Liver (tissue), 10 donors: ENCODE measurements at places on chromosomes 3 and 15. TPM values are rescaled to one million over a fixed set of nuclear protein-coding genes. Genes with fewer than 3 reads are reported as not detected.

DNA sequence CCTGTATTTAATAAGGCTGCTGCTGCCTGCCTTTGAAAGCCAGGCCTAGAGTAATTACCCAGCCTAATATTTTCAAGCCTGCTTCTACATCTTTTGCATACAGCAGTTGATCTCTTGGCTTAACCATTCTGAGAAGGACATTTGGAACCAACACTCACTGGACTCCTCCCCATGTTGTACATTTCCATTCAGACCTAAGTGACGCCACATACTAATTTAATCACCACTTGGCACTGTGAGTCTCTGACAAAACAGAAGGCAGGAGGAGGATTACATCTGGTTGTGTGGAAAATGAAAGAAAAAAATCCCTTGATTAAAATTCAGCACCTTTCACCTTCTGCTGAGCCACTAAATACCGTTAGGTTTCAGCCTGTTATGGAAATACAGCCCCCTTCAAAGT is 102.2 kb upstream of the ARRDC4 start:
- no peak for DNase-seq

DNA sequence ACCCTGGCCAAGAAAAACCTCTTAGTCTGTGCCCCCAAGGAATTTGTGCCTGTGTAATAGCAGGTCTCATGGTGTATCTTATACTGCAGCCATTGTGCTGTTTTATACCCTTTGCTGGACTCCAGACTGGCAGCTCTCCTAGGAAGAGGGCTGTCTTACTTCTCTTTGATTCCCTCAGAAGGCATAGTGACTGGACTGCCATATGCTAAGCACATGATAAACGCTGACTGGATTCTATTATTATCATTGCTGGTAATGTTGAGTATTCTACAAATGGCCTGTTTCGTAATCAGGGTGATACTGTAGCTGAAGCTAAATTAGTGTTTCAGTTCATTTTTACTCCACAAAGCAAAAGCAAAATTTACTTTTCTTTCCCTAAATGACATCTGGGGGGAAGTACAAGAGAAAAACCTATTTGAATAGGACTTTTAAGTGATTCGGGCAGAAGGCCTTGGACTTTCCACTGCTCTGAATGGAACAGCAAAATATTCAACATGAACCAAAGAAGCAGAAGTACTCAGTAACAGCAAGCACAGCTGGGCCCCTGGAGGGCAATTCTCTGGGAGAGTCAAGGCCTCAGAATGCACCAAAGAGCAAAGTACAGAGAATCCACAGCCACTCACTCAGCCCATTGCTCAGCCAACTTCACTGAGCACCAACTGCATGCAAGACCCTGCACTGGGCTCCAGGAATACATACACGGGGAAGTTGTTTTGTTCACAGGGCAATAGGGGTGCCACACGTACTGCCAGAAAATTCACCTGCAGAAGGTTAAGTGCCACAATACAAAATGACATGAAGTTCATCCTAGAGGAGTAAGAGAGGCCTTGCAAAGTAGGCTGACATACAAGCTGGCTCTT is 7.9 kb upstream of the BCL2A1 start:
- DNase-seq, result no peak

DNA sequence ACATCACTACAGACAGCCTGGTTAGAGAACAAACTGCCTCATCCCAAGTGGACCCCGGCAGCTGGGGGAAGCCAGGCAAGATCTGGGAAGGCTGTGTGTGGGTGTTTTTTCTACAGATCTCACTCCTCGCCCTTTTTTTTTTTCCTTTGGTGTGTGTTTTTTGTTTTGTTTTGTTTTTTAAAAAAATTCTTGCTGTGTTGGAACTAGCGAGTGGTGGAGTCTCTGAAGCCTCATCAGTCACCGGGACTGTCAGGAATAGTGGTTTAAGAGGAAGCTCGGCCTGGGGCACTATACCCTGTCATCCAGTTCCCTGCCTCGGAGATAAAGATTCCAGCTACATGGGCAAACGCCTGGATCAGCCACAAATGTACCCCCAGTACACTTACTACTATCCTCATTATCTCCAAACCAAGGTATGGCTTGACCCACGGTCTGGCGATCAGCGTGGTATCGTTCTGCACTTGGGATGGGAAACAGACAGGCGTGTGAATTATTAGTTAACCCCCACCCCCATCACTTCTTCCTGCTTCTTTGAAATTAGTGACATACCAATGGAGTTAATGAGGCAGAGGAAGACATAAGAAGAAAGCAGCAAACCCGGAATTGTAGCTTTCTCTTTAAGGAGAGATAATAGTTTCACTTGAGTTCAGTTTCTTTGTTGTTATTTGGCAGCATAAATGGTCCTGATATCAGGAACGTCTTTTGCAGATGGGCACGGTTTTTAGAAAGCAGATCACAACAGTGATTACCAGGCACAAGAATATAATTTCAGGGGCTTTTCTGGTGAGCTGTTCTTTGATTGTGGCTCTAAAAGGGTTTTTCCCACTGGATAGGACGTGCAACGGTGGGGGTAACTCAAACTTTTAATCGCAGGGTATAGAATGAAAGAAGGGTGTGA is 722 bp downstream of the RBMS3 start:
- no peak for DNase-seq

EDEM1 gene
- total RNA-seq, result 97.5 TPM

GRCh38 chr3:11385326-11385725 is 113.1 kb downstream of the ATG7 start:
- no peak for DNase-seq

DNA sequence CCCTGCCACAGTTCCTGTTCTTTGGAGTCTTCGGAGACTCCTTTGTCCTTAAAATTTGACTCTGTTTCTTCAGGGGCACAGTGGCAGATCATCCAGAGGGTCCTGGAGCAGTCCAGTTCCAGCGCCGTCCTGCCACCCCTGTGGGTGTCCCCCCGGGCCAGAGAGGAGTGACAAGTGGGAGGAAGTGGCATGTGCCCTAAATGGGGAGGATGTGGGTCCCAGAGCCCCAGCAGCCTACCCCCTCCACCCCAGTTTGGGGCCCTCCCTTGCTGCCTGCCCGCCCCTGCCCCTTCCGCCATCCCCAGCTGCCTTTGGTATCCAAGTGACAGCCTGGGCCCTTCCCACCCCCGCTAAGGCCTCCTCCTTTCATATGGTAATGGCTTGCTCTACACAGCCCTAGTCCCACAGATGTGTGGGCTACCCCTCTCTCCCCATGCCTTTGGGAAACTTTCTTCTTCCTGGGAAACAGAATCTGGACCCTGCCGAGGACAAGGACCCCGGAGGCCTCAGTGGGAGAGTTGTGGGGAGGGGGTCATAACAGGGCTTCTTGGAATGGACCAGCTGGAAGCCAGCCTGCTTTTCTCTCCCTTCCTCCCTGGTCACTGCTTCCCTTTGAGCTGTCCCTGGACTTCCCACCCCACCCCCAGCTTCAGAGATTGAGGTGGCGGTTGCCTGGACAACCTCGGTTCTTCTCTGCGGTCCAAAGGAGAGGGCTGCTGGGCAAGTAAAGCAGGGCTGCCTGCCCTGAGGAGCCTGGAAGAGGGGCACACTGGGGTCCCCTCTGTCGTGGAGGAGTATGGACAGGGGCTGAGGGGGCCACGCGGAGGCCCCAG is 43.2 kb downstream of the KLHL25 start:
- DNase-seq, result no peak

DNA sequence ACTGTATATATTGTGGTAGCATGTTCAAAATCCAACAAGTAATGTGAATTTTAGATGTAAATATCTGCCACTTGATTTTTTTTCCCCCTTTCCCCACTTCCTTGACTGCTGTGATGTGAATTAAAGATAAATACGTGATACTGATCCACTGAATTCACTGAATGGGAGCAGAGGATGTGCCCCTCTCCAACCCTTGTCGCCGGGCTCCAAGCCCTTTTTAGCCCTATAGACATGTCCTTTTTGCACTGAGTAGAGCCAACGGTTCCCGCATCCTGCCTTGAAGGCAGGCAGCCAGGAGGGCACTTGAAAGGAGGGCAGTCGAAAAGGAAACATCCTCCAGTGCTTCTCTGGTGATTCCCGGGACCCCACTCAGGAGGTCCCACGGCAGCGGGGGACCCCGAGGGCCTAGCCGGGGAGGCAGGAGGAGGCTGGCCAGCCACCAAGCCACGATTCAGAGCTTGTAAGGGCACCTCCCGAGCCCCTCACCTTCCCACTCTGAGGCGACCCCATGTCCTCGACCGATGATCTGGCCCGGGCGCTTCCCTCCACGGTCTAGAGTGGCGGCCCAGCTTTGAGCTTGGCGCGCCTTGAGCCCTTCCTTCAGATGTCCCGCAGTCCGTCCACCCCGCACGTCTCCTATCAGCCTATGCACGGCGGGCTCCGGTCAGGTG is 901 bp upstream of the MANF start:
- DNase-seq, result no peak

IL20RB gene
- 0.14 TPM for total RNA-seq

DNA sequence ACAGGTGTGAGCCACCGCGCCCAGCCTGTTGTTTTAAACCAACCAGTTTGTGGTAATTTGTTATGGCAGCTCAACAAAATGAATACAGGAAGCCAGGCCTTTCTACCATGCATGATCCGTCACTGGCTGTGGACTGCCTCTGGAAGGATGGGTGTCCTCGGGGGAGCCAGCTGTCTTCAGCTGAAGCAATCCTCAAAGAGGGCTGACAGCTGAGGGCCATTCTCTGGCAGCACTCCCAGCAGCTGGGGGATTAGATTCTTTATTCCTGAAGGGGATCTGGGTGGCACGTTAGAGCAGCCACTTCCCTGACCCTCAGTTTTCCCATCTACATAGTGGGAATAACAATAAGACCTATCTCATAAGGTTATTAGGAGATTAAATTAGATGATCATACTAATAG is 24.4 kb downstream of the POLR2M start:
- DNase-seq, result no peak

TRIM71 gene
- 9.1 TPM for total RNA-seq

DNA sequence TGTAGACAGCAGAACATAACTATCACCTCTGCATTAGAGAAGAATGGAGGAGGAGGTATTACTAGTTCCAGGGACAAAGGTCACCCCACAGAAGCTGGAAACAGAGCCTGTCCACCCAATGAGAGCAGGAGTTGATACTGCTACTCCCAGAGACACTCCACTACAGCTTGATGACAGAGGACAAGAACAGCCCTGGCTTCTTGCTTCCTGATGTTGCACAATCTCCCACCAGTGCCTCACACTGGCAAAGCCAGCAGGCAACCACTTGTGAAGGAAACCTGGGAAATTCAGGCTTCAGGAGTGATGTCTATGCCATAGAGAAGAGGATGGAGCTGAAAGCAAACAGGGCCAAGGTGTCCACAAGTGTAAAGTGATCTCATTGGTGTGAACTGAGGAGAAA is 78.0 kb upstream of the POU1F1 start:
- no peak for DNase-seq

- no peak for DNase-seq
Observed at GRCh38 chr3:170942011-170942410, 33.6 kb upstream of the EIF5A2 start.

DNA sequence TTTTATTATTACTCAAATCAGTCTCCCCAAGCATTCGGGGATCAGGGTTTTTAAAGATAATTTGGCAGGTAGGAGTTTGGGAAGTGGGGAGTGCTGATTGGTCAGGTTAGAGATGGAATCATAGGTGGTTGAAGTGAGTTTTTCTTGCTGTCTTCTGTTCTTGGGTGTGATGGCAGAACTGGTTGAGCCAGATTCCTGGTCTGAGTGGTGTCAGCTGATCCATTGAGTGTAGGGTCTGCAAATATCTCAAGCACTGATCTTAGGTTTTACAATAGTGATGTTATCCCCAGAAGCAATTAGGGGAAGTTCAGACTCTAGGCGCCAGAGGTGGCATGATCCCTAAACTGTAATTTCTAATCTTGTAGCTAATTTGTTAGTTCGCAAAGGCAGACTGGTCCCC is 20.6 kb upstream of the TRANK1 start:
- DNase-seq, result no peak

DNA sequence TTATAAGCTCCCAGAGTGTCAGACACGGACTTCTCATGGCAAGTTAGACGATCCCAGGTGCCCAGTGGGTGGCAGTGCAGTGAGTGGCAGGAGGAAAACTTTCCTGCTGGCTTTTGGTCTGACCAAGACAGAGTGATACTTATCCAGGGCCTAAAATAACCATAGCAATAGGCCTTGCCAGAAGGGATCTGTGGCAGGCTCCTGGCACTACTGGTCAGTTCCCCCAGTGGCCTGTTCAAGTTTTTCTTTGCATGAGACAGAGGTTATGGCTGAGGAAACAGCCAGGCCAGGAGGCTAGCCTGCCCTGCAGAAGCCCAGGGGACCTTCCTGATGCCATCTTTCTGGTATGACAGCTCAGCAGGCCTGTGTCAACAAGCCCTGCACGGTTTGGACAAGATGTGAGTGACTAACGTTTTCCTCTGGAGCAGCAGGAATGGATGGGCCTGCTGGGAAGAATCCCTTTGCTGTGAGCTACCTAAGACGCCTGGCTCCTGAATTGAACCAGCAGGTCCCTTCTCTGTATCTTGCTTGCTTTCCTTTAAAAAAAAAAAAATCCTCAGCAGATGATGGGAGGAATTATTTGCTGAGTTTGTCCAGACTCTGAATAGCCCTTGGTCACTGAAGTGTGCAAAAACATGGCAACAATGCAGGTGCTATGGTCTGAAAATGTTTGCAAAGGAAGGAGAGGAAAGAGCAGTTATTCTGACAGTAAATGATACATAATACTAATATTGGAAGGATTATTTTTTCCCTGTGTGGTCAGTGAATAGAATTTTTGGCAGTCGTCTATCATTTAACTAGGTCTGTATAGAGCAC is 18.0 kb downstream of the SCG5 start:
- no peak for DNase-seq

DNAJC19 gene
- total RNA-seq, result 19.4 TPM

- no peak for DNase-seq
Observed at GRCh38 chr3:125118600-125118999, 62.8 kb upstream of the HEG1 start.

DNA sequence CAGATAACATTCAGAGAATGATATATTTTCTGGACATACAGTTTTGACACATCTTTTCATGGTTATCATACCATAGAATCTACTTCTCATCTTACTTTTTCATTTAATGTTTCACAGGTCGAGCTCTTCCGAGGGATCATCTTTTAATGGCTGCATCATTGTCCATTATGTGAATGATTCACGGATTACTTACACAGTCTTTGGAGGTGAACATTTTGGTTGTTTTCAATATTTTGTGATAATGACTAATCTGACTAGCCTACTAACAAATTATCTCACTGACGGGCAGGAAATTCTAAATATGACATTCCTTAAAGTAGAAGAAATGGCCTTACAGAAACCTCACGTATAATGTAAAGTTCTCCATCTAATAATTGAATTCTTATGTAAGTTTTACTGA is 209.1 kb upstream of the STRIT1 start:
- DNase-seq, result no peak

PRICKLE2 gene
- 8.0 TPM for total RNA-seq

GRCh38 chr15:48289628-48290027 is 41.6 kb upstream of the DUT start:
- no peak for DNase-seq

C2CD4A gene
- not detected for total RNA-seq

DNA sequence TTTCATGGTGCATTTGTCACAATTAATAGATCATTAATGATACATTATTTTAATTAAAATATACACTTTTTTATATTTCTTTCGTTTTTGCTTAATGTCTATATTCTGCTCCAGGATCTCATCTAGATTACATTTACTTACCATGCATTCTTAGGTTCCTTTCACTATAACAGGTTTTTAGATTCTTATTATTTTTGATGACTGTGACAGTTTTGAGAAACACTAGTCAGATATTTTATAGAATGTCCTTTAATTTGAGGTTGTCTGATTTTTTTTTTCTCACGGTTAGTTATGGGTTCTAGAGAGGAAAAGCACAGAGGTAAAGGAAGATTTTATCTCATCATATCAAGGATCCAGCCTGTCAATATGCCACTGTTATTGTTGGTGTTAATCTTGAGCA is 595.8 kb upstream of the BCHE start:
- DNase-seq, result no peak

CHST13 gene
- 19.7 TPM for total RNA-seq

GOLGA6A gene
- 1.2 TPM for total RNA-seq

GOLGA6L7 gene
- not detected for total RNA-seq

ZBBX gene
- not detected for total RNA-seq
